NCI-H345 (cell line): ENCODE measurements at places on chromosomes 12 and 14.

DNA sequence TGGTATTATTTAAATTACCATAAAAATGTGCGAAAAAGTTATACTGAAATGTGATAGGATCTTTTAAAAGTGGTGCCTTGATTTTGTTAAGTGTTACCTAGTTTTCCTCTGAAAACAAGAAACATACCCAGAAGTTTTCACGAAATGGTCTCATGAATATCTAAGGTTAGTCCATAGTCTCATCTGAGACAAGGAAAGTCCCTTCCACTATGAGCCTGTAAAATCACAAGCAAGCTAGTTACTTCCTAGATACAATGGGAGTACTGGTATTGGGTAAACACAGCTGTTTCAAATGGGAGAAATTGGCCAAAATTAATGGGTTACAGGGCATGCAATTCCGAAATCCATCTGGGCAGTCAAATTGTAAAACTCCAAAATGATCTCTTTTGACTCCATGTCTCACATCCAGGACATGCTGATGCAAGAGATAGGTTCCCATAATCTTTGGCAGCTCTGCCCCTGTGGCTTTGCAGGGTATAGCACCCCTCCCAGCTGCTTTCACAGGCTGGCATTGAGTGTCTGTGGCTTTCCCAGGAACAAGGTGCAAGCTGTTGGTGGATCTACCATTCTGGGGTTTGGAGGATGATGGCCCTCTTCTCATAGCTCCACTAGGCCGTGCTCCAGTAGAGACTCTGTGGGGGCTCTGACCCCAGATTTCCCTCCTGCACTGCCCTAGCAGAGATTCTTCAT is 271.4 kb downstream of the NAV3 start:
- no peak for DNase-seq

DNA sequence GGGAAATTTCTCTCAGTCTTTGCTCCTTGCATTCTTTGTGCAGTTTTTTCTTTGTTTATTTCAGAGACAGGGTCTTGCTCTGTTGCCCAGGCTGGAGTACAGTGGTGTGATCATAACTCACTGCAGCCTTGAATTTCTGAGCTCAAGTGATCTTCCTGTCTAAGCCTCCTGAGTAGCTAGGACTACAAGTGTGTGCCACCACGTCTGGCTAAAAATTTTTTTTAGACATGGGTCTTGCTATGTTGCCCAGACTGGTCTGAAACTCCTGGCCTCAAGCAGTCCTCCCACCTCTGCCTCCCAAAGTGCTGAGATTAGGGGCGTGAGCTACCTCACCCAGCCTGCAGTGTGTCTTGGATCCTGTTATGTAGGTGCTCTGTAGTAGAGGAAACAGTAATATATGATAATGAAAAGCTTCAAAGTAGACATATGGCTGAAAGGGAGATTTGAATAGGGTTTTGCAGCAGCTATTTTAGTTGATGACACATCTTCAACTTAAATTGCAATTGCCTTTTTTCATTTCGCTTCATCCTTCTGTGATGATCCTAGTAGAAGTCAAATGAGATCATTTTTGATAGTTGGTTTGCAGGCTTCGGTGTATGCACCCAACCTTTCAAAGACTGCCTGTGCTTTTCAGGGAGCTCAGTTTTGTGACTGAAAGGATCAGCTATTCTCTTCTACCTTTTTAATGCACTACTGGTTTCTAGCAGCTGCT is 75.4 kb downstream of the FUT8 start:
- DNase-seq: peak; percentile 45

DNA sequence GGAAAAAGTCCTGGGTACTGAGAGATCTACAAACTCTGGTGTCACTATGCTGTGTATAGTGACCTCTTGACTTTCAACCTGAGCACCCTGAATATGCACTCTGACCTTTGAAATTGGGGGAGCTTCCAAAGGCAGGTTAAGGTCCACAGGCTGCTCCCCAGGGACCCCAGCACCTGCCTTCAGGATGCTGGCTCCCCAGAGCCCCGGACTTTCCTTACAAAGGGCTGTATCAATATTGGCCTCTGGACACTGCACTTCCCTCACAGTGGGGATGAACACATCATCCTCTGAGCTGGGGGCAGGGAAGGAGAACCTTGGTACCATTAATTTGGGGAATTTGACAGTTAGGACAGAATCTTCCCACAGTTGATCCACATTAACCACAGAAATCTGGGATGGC is 14.3 kb downstream of the PLD4 start:
- no peak for DNase-seq

- no peak for DNase-seq
These were observed 144.5 kb downstream of the PHETA1 start for GRCh38 chr12:111224186-111225066.
